ENCODE measurements at places on chromosomes 4 and X.

DNA sequence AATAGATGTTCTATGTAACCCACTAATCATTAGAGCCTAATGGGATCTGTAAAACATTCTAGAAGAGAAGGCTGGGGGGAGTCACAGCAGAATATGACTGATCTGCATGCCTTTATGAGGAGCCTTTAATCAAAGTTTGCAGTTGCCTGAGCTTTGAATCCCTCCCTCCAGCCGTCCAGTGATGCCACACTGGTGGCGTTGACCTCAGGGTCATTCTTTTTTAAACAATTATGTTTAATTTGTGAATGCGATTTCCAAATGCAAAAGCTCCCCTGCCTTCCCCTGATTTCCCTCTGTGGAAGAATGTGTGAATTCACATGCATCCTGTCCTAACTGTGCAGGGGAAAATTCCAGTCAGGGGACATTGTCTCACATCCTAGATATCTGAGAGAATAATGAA is 199.7 kb upstream of the GPR101 start:
- DNase-seq, result no peak

- DNase-seq, result no peak
Measured at GRCh38 chr4:8589823-8590545, 2.6 kb upstream of the CPZ start.

DNA sequence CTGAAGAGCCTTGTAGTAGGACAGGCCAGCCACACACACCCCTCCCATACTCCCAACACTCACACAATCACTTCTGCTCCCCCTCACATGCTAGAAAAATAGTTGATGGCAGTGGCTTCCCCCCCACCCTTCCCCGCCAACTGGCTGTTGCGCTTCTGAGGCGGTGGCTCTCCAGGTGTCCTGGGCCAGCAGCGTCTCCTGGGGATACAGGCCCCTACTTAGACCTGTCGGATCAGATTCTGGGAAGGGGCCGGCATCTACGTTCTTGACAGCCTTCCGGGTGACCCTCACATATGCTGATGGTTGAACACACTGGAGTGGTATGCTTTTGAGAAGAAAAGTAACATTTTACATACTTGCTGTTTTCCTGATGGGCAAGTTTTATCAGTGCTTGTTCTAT is 39.9 kb downstream of the TNIP2 start:
- DNase-seq, result no peak

- DNase-seq, result peak; percentile 9
Measured at GRCh38 chrX:27336466-27337091, 126.6 kb downstream of the PPP4R3C start.

DNA sequence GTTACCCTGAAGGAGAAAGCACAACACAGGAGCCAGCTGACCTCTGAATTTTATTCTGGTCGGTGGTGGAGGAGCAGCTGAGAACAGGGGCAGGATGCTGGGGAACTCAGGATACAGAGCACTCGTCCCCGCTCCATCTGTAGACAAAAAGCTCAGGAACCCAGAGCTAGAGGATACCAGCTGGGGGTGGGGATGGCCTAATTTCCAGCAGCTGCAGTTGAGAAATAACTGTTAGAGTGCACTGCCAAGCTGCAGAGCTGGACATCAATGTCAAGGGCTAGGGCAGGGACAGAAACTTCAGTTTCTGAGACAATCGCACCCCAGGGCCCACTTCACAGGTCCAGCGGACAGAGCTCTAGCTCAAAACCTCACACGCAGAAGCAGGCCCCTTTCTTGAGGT is 122.1 kb upstream of the GUCY1A1 start:
- DNase-seq, result no peak

DNA sequence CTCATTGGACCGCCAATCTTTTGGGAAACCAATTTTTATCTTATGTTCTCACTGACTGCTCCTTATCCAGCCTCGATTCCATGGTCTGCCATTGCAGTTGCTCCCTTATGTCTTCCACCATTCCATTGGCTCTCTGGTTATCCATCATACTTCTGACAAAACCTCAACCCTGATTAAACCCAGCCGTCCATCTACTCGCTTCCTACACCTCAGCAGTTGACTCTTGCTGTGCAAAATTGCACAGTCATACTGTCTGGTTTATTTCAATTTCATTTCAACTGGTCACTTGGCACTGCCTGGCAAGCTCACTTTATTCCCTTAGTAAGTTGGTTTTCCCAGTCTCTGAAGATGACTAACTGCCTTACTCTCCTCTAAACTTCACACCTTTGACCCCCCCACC is 26.2 kb downstream of the ARL9 start:
- DNase-seq, result no peak

- DNase-seq, result no peak
Measured at GRCh38 chr4:125582302-125582701, 267.5 kb downstream of the FAT4 start.

- DNase-seq, result no peak
Measured at GRCh38 chrX:148530464-148531077, 30.2 kb downstream of the AFF2 start.

DNA sequence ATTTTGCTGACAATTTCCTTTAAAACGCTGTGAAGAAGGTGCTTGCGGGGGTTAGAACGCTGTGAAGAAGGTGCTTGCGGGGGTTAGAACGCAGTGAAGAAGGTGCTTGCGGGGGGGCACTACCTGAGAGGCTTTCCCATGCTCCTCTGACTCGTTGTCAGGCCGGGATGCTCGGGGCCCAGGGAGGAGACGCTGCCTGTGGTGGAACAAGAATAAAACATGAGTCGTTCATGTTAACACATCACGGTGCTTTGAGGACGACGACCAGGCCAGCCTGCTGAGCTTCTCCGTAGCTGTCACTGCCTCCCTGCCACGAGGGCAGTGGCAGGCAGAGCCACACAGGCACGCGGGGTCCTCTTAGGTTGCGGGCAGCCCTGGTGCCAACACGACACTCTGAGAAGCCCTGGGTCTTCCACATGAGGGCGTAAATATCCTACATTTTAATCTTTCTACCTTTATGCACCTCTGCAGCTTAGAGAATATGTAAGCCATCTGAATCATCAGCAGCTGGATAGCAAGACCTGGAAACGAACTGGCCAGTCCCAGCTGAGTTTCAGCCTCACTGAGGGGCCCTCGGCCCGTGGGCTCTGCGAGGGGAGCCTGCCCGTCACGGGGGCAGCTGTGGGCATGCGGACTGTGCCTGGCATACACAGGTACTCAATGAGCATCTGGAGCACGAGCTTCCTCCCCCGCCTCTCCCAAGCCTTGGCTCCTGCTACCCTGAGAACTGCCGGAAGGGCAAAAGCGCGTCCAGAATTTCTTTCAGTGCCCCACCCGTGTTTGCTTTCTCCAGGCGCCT is 47.0 kb downstream of the FGFRL1 start:
- no peak for DNase-seq

- no peak for DNase-seq
Measured at GRCh38 chrX:115229337-115230003, 4.4 kb downstream of the LRCH2 start.

DNA sequence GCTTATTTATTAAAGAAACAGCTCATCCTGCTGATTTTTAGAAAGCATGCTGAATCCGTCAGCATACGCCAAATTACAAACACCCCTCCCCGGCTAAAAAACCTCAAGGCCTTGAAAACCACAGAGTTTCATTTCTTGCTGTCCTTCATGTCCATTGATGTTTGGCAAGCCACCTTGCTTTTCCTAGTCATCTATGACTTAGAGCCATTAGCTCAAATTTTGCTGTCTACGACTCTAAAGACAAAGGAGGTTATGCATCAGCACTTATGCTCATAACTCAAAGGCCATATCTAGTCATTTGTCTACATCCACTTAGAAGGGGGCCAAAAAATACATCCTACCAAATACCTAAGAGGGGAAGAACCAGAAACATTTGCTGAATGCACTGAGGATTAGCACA is 925.1 kb downstream of the PCDH7 start:
- no peak for DNase-seq

- DNase-seq, result no peak
Measured at GRCh38 chrX:19595043-19595677, 79.9 kb upstream of the MAP3K15 start.

Data from T follicular helper cell (primary cell).